ENCODE measurements at places on chromosomes 1 and 21. TPM values are rescaled to one million over a fixed set of nuclear protein-coding genes. Genes with fewer than 3 reads are reported as not detected.

DNA sequence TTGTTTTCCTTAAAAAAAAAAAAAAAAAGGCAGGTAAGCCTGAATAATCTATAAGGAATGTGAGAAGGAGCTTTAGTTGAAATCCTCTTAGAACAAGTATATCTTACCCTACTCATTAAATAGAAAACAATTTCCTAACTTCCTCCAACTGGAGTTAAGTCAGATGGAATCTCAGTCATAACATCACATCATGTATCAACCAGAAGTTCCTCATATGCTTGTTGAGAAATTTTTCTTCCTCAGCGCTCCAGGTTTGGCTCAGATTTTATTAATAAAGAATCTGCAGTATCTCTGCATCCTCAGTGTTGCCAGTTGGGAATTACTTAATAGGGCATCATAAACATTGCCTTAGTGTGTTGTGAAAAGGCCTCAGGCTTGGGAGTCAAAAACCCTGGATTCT is 37.6 kb downstream of the DUSP10 start:
- H3K4me3 ChIP-seq = no peak overlapping the region
- H3K36me3 ChIP-seq = no peaks in the 10 kb centered on the region
- H3K27me3 ChIP-seq = no peaks in the 10 kb centered on the region
- DNase-seq = no peak
- peak overlapping the region; percentile 39 for H3K27ac ChIP-seq

DNA sequence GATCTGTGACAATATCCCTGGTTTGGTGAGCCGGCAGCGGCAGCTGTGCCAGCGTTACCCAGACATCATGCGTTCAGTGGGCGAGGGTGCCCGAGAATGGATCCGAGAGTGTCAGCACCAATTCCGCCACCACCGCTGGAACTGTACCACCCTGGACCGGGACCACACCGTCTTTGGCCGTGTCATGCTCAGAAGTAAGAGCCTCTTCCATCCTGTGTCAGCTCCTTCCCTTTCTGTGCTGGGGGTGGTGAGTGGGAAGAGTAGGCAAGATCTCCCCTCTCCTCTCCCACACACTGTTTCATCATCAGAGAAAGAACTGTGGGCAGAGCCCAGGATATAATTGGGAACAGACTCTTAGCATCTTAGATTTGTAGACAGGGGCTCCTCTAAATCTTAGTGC is 6.1 kb downstream of the WNT2B start:
- H3K27me3 ChIP-seq = peaks cover 5% of the 10 kb centered on the region
- DNase-seq = peak; percentile 70
- no peaks in the 10 kb centered on the region for H3K4me1 ChIP-seq
- H3K27ac ChIP-seq = no peak overlapping the region

GRCh38 chr1:96488777-96489176 is 232.8 kb upstream of the PTBP2 start:
- DNase-seq = no peak
- H3K4me1 ChIP-seq = no peaks in the 10 kb centered on the region
- no peak overlapping the region for H3K4me3 ChIP-seq
- H3K27me3 ChIP-seq = no peaks in the 10 kb centered on the region

DNA sequence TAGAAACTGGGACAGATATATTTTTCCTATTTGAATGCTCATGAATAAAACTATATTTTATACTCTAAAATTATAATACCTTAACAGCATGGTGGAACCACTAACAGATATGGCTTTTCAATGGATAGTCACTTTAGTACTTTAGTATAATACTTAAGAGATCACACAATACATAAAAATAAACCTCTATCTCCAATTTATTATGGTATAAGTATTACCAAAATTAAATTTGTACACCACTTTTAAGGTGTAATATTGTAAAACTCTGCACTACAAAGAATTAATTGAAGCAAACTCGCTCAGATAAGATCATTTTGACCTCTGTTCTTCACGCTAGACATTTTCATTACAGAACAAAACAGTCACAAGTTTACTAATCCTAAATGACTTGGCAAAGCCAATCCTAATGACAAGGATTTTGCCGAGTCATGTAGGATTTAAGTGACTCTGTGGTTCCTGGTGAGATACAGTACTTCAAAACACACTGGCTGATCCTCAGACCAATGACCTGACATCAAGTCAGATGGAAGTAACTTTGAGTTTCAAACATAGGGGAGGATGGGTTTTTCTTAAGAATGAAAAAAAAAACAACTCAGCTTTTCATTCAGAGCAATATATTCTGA is 200.6 kb downstream of the SMYD3 start:
- no peak overlapping the region for H3K27ac ChIP-seq
- no peak overlapping the region for H3K4me3 ChIP-seq
- H3K4me1 ChIP-seq = peaks cover 4% of the 10 kb centered on the region
- no peaks in the 10 kb centered on the region for H3K36me3 ChIP-seq
- no peaks in the 10 kb centered on the region for H3K27me3 ChIP-seq
- DNase-seq = no peak

GRCh38 chr1:68280286-68280685 is 48.0 kb upstream of the WLS start:
- no peaks in the 10 kb centered on the region for H3K4me1 ChIP-seq
- no peaks in the 10 kb centered on the region for H3K27me3 ChIP-seq
- no peak overlapping the region for H3K4me3 ChIP-seq
- no peaks in the 10 kb centered on the region for H3K36me3 ChIP-seq

GRCh38 chr1:32427264-32427963 is 33.2 kb upstream of the BSDC1 start:
- no peaks in the 10 kb centered on the region for H3K4me1 ChIP-seq
- H3K27me3 ChIP-seq = peaks cover 10% of the 10 kb centered on the region
- H3K4me3 ChIP-seq = no peak overlapping the region
- no peak for DNase-seq
- H3K27ac ChIP-seq = no peak overlapping the region

DNA sequence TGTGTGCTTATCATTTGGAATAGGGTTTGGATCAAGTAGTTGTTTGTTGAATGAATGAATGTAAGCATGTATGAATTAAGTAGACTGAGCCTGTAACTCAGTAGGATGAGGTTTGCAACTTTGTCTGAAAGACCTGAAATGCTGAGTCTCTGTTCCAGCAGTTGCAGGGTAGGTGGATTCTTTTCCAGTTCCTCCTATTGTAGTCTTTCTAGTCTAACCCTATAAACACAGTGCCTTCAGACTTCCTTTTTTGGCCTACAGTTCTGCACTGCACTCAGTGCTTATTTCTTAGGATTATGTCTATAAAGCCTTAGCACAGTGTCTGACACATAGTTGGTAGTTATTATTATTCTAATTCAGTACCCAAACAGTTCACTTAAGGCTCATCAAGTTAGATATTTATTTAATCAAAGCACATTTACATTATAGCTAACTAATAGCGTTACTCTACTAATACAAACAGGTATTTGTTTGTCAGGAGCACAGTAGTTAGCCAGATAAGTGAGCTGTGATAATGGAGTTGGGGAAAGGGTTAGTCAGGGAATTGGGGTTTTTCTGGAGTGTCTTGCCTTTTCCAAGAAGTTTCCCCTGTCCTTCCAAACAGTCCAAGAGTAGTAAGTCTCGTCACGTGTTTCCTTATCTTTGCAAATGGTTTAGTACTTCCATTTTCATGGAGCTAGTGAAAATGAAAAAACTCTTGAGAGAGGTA is 45.0 kb downstream of the ABCD3 start:
- H3K27ac ChIP-seq = peak overlapping the region; percentile 15
- no peak for DNase-seq
- H3K4me3 ChIP-seq = no peak overlapping the region
- H3K27me3 ChIP-seq = no peaks in the 10 kb centered on the region

- no peak overlapping the region for H3K27ac ChIP-seq
- H3K4me1 ChIP-seq = no peaks in the 10 kb centered on the region
- no peaks in the 10 kb centered on the region for H3K36me3 ChIP-seq
- peaks cover under 1% of the 10 kb centered on the region for H3K27me3 ChIP-seq
Measured at GRCh38 chr1:227459326-227459841, 104.0 kb upstream of the ZNF678 start.

DNA sequence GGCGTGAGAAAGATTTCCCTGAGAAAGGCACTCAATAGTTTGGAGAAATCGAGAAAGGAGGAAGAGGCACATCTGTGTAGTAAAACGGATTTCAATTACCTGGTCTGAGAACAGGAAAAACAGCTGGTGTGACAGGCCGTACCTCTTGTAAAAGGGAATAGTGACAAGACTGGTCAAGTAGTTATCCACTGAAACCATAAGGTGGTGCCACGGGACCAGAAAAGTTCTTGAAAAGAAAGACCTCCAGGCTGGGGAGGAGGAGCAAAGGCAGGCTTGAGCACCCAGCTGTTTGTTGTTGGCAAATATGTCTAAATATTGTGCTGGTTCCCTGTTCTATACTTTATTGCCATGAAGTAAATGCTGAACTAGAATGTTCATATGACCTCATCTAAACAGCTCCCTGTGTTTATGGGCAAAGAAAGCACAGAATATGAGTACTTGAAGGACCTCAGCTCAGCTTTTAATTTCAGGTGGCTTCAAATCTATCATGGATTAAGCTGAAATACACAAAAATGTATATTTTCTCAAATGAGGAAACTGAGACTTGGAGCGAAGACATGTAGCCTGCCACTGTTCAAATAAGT is 4.0 kb downstream of the HAO2 start:
- H3K4me1 ChIP-seq = no peaks in the 10 kb centered on the region
- no peaks in the 10 kb centered on the region for H3K27me3 ChIP-seq
- H3K4me3 ChIP-seq = no peak overlapping the region
- H3K27ac ChIP-seq = no peak overlapping the region
- no peaks in the 10 kb centered on the region for H3K36me3 ChIP-seq

DNA sequence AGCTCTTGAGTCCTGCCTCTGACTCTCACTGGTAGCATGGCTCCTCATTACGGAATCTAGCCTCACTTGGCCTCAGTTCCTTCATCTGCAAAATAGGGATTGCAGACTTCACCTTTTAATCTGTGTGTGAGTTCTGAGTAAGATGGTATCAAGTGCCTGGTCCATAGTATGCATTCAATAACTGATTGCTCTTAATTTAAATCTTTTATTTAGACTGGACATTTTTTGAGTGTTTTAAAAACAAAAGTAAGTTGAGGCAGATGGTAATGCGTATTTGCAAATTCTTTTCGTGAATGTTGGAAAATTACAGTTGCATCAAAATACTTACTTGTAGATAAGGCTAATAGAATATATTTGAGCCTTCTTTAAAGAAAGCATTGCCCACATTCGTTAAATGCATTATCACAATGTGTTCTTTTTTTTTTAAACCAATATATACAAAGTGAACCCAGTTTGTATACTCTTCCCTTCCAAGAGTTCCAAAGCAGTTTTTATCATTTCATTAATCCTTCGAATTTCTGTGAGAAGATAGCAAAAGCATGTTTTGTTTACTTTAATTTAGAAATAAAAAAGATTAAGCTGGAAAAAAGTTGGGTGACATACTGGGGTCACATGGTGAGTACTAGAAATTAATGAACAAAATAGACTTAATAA is 8.1 kb downstream of the DNM3 start:
- H3K27ac ChIP-seq = no peak overlapping the region
- H3K4me1 ChIP-seq = no peaks in the 10 kb centered on the region
- no peak overlapping the region for H3K4me3 ChIP-seq

GRCh38 chr1:214071469-214071868 is 83.7 kb downstream of the PROX1 start:
- DNase-seq = no peak
- no peak overlapping the region for H3K27ac ChIP-seq
- H3K4me3 ChIP-seq = no peak overlapping the region
- H3K27me3 ChIP-seq = no peaks in the 10 kb centered on the region
- no peaks in the 10 kb centered on the region for H3K4me1 ChIP-seq

ORC1 gene
- 4.7 TPM for total RNA-seq

PEX11B gene
- 31.9 TPM for total RNA-seq

NEXN gene
- 26.7 TPM for total RNA-seq

SPRR2A gene
- not detected for total RNA-seq

NTMT2 gene
- total RNA-seq = not detected

MAP1LC3C gene
- total RNA-seq = 0.92 TPM

GIPC2 gene
- total RNA-seq = 1.2 TPM
